ENCODE measurements at places on chromosomes 2 and 18.

- no peak for DNase-seq
These were observed 511 bp upstream of the ANKMY1 start for GRCh38 chr2:240558236-240558761.

- DNase-seq = peak; percentile 33
These were observed 158.4 kb downstream of the BCL2 start for GRCh38 chr18:63161032-63161760.

DNA sequence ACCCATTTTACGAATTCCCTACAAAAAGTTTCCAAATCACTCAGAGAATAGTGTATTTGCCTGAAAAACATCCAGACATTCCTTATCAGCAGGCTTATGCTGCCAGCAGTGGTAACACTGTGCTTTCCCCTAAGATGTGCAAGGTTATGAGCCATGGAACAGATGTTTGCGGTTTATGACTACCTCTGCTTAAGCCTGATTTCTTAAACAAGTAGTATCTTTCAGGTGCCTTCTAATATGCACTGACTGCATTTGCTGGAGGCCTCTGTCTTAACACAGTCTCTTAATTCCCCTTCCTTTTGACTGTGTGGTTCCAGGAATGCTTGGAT, 54.8 kb downstream of the CDC42EP3 start:
- peak; percentile 24 for DNase-seq

DNA sequence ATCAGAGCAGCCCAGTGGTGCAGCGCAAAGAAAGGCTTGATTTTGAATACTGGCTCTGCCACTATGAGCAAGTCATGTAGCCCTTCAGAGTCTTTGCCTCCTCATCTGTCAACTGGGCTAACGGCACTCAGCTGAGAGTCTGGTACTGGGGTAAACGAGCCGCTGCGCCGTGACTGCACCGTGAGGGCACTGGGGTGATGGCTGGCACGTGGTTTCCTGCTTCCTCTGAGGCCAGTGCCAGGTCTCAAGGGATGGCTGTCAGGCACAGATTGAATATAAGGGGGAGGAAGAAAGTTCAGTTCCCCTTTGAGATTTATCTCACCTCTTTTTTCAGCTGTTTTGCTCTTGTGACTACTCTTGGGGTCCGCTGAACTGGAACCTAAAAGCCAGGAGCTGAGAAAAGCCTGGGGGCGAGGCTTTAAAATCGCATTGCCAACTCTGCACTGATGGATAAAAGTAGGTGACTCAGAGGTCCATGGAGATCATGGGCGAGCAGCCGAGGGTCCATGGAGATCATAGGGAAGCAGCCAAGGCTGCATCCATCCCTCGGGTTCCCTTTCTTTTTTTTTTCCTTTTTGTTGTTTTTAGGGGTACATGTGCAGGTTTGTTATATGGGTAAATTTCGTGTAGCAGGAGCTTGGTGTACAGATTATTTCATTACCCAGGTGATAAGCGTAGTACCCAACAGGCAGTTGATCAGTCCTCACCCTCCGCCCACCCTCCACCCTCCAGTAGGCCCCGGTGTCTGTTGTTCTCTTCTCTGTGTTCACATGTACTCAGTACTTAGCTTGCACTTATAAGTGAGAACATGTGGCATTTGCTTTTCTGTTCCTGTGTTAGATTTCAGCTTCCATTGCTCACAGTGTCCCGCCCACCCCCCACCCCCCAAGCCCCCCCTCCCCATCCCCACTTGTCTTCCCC, 114.3 kb downstream of the SPP2 start:
- no peak for DNase-seq

DNA sequence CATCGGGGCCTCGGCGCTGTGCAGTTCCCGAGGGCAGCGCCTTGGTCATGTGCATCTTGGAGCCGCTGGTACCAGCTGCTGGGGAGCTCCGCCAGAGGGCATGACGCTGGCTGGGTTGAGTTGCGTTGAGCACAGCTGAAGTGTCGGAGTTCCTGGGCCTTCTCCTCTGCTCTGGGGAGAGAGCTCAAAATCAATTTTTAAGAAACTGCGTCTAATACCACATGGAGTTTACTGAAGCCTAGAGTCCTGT, 48.7 kb downstream of the GREB1 start:
- no peak for DNase-seq

- DNase-seq = no peak
These were observed 476.5 kb upstream of the SALL3 start for GRCh38 chr18:78503129-78503528.

DNA sequence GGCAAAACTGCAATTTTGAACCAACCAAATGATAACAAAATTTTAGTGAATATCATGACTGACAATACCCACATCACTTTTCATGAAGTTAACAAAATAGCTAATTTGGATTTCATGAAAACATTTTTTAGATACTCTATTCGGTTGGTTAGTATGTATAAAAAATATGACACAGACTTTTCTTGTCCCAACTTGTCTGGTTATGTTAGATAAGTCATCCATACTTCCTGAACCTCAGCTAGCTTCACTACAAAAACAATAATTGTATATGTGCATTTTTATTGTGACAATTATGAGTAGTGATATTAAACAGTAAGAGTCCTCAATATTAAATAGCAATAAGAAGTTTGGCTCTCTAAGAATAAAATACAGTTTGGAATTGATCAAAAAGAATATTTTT, 408.1 kb upstream of the DSEL start:
- DNase-seq = no peak

DNA sequence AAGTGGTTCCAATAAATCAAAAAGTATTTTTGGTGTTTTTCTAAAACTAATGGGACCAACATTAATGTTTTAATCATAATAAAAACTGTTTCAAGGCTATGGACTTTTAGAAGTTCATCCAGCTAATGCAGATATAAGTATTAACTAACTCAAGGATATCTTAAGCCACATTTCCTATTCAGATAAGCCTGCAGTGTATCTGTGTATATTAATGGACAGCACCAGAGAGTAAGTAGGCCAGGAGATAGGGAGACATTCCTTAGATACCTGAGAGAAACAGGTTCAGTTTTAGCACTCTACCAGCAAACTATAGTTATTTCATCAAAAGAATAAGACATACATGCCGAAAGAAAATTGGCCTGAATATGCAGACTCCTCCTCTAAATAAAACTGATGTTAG, 27.3 kb downstream of the PREPL start:
- DNase-seq = no peak

- DNase-seq = no peak
These were observed 13.5 kb upstream of the CALCRL start for GRCh38 chr2:187461294-187462261.

- no peak for DNase-seq
These were observed 7.7 kb upstream of the MMADHC start for GRCh38 chr2:149595056-149595963.

DNA sequence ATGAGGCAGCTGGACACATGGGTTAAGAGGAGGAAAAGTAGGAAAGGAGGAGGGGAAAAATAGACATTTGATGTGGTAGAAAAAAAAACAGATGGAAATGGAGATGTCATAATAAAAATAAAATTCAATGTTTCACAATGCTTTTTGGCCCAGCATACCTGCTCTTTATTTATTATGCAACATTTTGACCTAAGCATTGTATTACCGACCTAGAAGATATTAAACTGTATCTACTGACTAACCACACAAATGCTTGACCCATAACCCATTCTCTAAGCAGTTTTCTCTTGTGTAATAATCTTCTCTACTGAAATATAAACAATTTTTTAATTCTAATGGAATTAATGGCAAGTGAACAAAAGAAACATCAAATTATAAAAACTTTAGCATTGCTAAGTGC, 362.3 kb downstream of the FBXO15 start:
- no peak for DNase-seq

GRCh38 chr2:58984731-58985130, 743.6 kb upstream of the FANCL start:
- DNase-seq = no peak

- DNase-seq = no peak
These were observed 86.8 kb downstream of the MALT1 start for GRCh38 chr18:58758046-58758445.

GRCh38 chr2:181153886-181154285, 173.5 kb downstream of the UBE2E3 start:
- DNase-seq = no peak

DNA sequence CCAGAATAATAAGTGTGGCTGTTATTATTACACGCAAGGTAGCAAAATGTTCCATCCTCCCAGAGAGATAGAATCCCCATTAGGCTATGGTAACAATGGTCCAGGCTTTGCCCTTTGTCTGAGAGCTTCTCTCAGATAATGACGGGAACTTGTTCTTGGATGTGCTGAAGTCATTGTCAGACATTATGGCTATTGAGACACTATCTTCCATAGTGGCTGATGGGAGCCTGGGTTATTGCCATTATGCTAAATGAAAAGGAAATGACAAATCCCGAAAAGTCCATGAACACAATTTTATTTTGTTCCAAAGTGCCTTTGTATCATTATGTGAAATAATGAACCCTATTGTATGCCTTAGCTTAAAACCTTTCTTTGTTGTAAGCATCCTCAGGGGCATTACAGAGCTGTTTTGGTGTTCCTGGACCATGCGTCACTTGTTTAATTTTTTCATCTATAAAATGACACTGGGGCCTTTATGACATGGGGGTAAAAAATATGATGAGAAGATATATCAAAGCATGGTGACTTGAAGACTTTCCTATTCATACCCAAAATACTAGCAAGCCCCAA, 218.5 kb downstream of the KCNS3 start:
- no peak for DNase-seq

DNA sequence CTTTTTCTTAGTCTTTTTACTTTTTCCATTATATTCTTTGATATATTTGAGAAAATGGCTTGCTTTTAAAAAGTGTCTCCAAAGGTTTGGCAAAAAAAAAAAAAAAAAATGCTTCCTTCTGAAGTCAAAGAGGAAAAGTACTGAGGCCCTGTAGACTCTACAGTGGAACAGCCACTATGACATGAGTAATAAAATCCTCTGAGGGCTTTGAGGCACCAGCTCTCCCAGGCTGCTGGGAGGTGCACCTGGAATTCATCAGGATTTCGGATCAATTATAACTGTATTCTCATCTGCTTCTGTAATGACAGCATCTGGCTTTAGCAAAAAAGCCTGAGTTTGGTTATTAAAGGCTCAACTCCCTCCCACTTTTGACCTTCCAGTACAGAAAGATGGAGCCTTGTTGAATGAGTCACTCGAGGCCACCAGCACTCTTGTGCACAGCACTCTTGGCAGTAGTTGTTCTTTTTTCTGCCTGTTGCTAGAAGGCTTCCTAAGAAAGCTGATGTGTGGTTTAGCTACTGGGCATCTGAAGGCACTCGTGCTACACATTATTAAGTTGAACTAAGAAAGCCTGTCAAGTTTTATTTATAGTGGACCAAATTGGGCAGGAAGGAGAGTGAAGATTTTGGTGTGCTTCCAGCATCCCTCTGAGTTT, 131.3 kb downstream of the PRPF40A start:
- DNase-seq = no peak

GRCh38 chr18:35289727-35290093, 319 bp downstream of the ZSCAN30 start:
- DNase-seq = peak; percentile 64

DNA sequence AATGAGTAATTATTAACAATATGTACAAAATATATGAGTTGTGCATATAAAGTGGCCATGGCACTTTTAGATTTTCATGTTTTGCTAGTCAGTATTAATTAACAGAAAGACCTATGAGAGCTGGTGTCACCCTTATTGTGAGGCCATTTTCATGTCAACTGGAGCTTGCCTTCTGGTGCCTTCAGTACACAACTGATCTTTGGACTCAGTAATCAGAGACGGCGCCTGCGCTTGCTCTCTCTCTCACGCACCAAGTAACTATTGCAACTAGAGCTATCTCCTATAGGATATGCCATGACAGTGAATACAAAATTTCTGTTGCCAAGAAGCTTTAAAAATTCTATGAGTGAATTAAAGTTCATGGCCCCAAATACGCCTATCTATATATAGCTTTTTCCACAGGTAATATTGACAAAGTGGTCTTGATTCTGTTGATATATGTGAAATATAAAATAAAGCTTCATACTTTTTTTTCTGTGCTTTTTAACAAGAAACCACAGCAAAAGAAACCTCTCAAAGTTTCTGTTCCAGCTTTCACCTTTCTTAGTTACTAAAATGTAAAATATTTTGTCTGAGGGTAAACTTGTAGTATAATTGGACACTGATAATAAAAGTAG, 2.9 kb downstream of the SERTAD2 start:
- peak; percentile 81 for DNase-seq

DNA sequence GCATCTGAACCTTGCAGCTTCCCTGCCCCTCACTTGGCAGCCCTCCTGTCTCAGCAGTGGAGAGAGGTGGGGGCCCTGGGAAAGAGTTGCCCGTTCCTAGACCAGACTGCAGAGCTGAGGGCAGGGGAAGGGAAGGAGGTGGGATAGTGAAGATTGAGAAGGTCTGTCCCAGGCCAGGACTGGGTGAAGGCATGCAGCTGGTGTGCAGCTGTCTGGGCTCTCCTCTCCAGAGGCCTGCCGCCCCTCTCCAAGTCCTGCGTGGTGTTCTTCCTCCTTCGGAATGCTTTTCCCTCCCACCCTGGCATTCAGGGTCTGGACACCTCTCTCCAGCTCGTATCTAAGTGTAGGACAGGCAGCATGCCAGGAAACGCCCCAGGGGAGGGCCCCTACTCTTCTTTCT, 323.5 kb downstream of the CELF4 start:
- no peak for DNase-seq

DNA sequence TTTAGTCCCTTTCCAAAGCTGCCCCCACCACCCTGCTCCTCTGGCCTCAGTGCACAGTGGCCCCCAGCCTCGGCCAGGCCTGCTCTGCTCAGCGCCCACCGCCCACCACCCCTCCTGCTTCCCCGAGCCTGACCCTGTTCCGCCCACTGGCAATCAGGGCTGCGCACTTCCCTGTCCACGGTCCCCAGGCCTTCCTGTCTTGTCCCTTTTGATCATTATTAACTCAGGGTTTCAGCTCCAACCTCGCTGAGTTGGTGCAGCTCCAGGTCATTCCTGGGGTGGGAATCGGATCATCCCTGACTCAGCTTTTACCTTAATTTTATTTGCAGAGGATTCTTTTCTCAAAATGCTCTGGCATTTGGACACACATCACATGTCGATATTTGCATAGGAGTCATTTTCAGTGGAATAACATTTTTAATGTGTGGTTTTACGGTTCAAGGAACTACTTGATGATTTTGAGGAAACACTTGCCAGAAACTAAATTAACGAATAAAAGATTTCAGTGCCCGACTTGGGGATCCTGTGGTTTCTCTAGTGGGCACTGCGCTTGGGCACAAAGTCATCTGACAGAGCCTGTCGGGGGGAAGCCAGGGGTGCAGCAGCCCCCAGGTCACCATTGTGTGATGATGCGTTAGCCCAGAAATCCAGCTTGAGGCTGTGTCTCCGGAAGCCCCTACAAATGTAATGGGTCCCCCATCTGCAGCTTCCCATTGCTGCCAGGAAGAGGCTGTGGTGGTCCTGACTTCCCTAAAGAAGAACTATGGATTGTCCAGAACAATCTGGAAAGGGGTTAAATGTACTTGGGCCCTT, 1.0 kb upstream of the ESPNL start:
- no peak for DNase-seq

DNA sequence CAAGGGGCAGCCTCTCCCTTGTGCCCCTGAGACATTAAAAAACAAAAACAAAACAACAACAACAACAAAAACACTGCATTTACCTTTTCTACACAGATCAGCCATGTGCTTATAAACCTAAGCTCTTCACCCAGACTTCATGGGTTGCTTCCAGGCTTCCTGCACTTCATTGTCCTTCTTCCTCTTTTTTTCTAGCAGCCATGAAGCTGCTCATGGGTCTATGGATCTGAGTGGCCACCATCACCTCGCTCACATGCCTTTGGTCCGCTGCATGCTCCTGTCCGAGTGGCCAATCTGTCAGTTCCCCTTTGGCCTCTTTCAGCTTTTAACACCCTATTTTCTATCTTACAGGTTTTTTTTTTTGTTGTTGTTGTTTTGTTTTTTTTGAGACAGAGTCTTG, 9.0 kb upstream of the TET3 start:
- no peak for DNase-seq

All from DMS53 (cell line).